ENCODE measurements at places on chromosomes 3 and 15. TPM values are rescaled to one million over a fixed set of nuclear protein-coding genes. Genes with fewer than 3 reads are reported as not detected.

GRCh38 chr3:135172191-135172869 is 377.3 kb downstream of the EPHB1 start:
- H3K36me3 ChIP-seq = no peaks in the 10 kb centered on the region
- H3K4me3 ChIP-seq = no peak overlapping the region
- DNase-seq = no peak
- H3K27me3 ChIP-seq = no peaks in the 10 kb centered on the region
- no peak overlapping the region for H3K27ac ChIP-seq

GRCh38 chr3:151890721-151891141 is 17.3 kb downstream of the SUCNR1 start:
- no peaks in the 10 kb centered on the region for H3K36me3 ChIP-seq
- H3K27ac ChIP-seq = no peak overlapping the region
- H3K4me3 ChIP-seq = no peak overlapping the region

DNA sequence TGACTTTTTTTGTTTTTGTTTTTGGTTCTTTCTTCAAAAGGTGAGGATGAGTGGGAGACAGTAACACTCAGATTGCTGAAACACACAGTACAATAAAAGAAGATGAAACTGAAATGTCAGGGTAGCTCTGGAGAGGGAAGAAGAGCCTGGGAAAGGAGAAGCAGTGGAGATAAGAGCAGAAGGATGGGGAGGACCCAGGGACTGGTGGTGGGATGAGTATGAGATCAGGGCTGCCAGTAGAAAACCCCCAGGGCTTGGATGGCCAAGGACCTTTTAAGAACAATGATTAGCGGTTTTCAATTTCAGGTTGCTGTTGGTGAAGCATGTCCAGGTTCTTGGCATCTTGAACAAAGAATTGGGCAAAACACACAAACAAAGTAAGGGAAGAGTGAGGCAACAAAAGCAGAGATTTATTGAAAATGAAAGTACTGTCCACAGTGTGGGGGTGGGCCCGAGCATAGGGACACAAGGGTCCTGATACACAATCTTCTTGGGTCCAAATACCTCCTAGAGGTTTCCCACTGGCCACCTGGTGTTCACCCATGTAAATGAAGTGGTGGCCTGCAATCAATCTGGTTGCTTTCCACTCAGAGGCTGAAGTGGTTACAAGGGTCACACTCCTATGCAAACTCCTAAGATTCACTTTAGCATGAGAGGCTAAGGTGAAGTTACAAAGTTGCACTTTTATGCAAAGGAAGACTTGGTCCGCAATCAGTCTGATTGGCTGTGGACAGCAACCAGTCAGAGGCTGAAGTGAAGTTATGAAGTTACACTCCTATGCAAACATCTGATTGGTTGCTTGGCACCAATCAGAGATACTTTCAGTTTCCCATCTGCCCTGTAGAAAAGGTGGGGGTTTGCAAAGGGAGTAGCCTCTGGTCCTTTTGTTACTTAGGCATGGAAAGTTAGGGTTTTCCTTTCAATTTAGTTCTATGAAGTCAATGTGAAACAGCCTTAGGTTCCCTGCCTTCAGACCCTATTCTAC is 26.1 kb upstream of the MFSD1 start:
- DNase-seq = no peak
- H3K27ac ChIP-seq = no peak overlapping the region
- no peak overlapping the region for H3K4me3 ChIP-seq
- no peaks in the 10 kb centered on the region for H3K36me3 ChIP-seq
- peaks cover 5% of the 10 kb centered on the region for H3K4me1 ChIP-seq
- H3K27me3 ChIP-seq = no peaks in the 10 kb centered on the region

- no peak for DNase-seq
- H3K4me1 ChIP-seq = peaks cover 6% of the 10 kb centered on the region
- no peak overlapping the region for H3K27ac ChIP-seq
- no peaks in the 10 kb centered on the region for H3K27me3 ChIP-seq
- peaks cover 2% of the 10 kb centered on the region for H3K36me3 ChIP-seq
These were observed 73.4 kb upstream of the MYO5C start for GRCh38 chr15:52369030-52369429.

DNA sequence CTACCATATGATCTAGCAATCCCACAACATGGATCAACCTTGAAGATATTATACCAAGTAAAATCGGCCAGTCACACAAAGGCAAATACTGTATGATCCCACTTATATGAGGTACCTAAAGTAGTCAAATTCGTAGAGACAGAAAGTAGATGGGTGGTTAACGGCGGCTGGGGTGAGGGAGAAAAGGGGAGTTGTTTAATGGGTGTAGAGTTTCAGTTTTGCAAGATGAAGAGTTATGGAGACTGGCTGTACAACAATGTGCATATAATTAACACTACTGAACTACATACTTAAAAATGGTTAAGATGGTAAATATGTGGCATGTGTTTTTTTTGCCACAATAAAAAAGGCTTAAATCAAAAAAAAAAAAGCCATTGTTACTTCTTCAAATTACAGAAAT is 60.4 kb downstream of the GPR176 start:
- H3K4me1 ChIP-seq = no peaks in the 10 kb centered on the region
- H3K27ac ChIP-seq = no peak overlapping the region
- DNase-seq = no peak
- no peaks in the 10 kb centered on the region for H3K36me3 ChIP-seq

DNA sequence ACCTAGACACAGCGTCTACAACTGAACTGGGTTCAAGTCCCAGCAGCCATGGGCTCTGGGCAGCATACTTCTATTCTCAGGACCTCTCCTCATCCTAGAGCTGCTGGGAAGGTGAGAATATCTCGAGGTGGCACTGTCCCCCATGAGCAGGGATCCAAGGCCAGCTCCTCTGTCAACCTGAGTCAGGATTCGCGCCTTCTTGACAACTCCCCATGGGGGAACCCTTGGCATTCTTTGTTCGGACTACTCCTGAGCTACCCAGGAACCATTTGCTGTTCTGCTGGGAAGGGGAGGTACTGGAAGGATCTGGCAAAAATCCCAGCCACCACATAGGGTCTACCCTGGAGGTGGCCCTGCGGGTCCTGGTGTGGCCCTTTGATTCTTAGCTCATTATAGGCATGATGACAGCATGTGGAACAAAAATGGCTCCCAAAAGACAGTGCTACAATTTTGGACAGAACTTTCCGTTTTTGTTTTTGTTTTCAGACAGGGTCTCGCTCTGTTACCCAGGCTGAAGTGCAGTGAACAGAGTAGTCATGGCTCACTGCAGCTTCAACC is 22.3 kb downstream of the PLXNB1 start:
- no peaks in the 10 kb centered on the region for H3K4me1 ChIP-seq
- H3K27me3 ChIP-seq = no peaks in the 10 kb centered on the region
- no peak overlapping the region for H3K4me3 ChIP-seq
- H3K27ac ChIP-seq = no peak overlapping the region
- no peak for DNase-seq
- no peaks in the 10 kb centered on the region for H3K36me3 ChIP-seq

The CTXN2 gene
- not detected for total RNA-seq
